Upper lobe of right lung (tissue), 1 donor: ENCODE measurements at places on chromosomes 4 and X. TPM values are rescaled to one million over a fixed set of nuclear protein-coding genes. Genes with fewer than 3 reads are reported as not detected.

DNA sequence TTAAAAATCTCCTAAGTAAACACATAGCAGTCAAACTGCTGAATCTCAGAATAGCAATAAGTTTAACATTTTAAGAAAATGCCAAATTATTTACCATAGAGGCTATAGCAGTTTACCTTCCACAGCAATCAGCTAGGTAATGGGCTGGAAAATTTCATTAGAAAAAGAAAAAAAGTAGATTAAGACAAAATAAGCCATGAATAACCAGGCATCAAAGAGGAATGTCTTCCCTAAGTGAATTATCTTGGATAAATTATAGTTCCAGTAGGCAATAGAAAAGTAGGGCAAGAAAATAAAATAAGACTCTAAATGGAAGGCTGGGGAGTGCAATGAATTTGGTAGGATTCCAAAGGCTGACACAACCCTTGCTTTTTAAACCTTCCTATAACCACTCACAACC, 722.8 kb downstream of the TRAM1L1 start:
- no peak for DNase-seq

GRCh38 chr4:79227860-79228259, 98.0 kb downstream of the NAA11 start:
- DNase-seq, result peak; percentile 27

- DNase-seq, result no peak
Measured at GRCh38 chr4:96315815-96316214, 475.9 kb downstream of the PDHA2 start.

GRCh38 chr4:84433633-84434222, 65.4 kb downstream of the NKX6-1 start:
- DNase-seq, result no peak

DNA sequence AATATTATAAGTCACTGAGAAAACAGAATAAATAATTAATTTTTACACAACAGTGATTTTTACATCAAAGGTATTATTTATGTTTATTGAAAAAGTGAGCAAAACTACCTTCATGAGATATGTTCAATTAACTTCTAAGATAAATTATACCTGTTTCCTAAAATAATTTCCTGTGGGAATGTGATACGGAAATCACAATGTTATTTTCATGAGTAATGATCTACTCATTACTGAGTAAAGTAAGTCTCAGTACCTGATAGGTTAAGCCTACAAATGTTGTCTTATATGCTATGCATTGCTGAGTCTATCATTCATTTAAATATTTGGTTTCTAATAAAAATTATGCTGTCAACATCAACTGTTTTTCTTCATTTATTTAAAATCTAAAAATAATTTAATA, 324.0 kb downstream of the STPG2 start:
- DNase-seq, result no peak

The MAOB gene
- total RNA-seq, result 38.9 TPM

- DNase-seq, result no peak
Measured at GRCh38 chrX:129642641-129643040, 12.1 kb downstream of the APLN start.

GRCh38 chr4:119746951-119747350, 118.3 kb upstream of the PDE5A start:
- DNase-seq, result no peak

The ZCCHC13 gene
- total RNA-seq, result not detected

DNA sequence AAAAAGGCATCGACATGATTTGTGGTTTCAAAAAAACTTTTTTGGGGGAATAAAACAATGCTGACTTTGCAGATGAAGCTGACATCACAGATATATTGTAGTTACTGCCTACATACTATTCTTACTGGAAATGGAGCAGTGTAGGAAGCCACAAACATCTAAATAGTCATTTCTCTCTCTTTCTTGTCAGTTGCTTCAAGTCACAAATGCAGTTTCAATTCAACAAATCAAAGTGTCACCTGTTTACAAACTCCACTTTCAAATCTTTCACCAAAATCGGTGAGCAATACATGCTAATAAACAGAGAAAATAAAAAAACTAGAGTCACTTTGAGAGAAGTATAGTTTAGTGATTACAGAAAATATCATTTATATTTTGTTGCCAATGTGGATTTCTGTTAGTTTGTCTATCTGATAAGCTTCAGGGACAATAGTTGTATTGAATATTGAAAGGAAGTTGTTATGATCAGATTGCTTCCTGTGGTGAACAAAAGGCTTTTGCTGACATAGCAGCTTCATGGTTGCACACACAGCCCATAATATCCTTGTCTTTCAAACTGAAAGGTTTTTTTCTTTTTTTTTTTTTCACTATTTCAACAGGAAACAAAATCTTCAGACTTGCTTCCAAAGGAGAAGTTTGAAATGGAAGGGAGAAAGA, 49.7 kb upstream of the PTPN13 start:
- DNase-seq, result no peak
